Stimulated activated CD4-positive, alpha-beta T cell treated with anti-CD3 and anti-CD28 coated beads, TNF-alpha, amount 100 ng/mL, for 1 hour (primary cell): ENCODE measurements at places on chromosomes 2 and 18.

- DNase-seq = peak; percentile 3
Measured at GRCh38 chr2:27051902-27052645, 606 bp downstream of the AGBL5 start.

GRCh38 chr2:193943406-193943960 is 1713.5 kb upstream of the SLC39A10 start:
- no peak for DNase-seq

DNA sequence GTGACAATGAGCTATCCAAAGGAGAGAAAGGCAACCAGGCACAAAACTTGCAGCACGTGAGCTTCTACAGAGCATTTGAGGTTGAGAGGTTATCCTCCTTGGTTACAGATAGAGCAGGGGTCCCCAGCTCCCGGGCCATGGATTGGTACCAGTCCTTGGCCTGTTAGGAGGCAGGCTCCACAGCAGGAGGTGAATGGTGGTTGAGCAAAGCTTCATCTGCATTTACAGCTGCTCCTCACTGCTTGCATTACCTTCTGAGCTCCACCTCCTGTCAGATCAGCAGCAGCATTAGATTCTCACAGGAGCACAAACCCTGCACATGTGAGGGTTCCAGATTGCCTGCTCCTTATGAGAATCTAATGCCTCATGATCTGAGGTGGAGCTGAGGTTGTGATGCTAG is 57.8 kb upstream of the ST8SIA3 start:
- no peak for DNase-seq

DNA sequence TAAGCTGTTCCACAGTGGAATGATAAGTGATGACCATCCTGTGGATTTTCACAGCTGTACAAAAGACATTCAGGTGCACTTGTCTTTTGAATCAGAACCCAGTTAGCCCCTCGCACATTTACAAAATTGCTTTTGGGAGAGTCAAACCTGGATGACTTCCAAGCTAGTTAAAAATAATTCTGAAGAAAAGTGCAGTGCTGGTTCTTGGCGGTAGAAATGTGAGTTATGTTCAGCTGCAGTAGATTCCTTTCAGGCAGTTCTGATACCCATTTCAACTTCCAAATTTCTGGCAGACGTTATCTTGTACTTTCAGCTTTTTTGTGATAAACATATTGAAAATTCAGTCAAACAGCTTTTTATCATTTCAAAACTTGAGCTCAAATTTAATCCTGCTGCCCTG is 324.7 kb downstream of the NRXN1 start:
- no peak for DNase-seq

DNA sequence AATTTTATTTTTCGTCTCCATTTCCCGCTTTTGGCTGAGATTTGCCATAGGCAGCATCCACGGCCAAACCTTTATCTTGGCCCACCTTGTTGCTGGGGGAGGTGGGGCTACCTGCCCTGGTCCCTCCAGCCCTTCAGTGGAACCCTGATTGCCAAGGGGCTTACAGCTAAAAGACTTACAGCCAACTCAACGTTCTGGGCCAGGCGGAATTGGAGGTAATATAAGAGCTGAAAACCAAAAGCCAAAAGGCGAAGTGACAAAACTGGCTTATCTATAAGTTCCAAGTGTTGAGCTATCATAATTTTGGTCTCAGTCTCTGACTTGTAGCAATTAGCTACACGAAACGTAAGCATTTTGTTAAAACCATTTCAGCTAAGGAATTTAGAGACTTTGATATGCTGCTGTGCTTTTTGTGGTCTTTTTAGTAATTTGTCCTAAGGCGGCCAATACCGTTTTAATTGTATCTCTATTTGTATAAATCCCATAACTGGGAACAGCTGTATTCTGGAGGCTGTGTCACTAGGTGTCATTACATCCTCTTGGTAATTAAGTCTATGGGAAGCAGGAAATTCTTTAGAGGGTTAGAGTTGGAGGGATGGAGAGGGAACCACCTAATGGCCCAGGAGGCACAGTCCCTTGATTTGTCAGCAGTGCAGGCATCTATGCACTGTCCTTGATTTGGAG is 24.0 kb downstream of the PDCD1 start:
- DNase-seq = no peak

GRCh38 chr18:64380117-64380516 is 231.2 kb upstream of the LINC00305 start:
- no peak for DNase-seq

GRCh38 chr2:60366135-60366712 is 187.2 kb downstream of the BCL11A start:
- DNase-seq = no peak

DNA sequence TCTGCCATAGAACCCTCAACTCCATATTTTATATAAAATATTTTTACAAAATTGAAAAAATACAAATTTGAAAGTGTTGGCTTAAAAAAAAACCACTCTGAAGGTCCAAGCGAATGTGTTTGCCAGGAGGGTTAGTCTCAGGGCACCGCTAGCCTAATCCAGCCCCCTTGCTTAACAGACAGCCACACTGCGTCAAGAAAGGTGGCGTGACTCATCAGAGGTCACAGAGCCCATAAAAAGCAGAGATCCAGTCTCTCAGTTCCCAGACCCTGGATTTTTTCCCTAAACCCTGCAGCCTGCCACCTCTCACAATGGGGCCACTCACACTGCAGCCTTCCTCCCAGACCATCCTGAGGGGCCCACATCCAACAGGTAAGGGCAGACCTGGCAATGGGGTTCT is 3.9 kb upstream of the TNS1 start:
- DNase-seq = no peak

DNA sequence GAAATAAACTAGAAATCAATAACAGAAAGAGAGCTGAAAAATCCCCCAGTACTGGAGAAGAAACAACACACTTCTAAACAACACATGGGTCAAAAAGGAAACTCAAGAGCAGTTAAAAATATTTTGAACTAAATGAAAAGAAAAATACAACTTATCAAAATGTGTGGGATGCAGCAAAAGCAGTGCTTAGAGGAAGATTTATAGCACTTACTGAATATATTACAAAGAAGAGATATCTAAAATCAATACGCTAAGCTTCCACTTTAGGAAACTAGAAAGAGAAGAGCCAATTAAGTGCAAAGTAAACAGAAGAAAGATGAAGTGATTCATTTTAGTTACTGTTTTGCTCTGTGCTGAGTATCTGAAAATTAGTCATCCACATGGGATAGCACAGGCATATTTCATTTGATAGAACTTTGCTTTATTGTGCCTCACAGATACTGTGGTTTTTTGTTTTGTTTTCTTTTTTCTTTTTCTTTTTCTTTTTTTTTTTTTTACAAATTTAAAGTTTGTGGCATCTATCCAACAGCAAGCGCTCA is 17.0 kb downstream of the TGFA start:
- DNase-seq = no peak

- DNase-seq = no peak
Measured at GRCh38 chr2:2146969-2147900, 183.8 kb downstream of the MYT1L start.

- DNase-seq = no peak
Measured at GRCh38 chr2:123015186-123015585, 1009.9 kb upstream of the CNTNAP5 start.

DNA sequence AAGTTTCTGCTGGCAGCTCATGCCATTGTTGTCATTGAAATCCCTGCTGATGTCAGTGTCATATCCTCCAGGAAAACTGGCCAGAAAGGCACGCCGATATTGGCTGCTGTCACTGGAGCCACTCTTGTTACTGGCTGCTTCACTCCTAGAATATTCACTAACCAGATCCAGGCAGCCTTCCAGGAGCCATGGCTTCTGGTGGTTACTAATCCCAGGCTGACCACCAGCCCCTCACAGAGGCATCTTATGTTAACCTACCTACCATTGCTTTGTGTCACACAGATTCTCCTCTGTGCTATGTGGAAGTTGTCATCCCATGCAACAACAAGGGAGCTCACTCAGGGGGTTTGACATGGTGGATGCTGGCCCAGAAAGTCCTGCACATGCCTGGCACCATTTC is 27.0 kb upstream of the MTX2 start:
- no peak for DNase-seq

- DNase-seq = no peak
Measured at GRCh38 chr2:19021100-19021476, 337.3 kb downstream of the OSR1 start.

- no peak for DNase-seq
Measured at GRCh38 chr2:137976274-137976673, 12.0 kb downstream of the HNMT start.

GRCh38 chr2:240840435-240841060 is 20.5 kb upstream of the KIF1A start:
- DNase-seq = no peak

DNA sequence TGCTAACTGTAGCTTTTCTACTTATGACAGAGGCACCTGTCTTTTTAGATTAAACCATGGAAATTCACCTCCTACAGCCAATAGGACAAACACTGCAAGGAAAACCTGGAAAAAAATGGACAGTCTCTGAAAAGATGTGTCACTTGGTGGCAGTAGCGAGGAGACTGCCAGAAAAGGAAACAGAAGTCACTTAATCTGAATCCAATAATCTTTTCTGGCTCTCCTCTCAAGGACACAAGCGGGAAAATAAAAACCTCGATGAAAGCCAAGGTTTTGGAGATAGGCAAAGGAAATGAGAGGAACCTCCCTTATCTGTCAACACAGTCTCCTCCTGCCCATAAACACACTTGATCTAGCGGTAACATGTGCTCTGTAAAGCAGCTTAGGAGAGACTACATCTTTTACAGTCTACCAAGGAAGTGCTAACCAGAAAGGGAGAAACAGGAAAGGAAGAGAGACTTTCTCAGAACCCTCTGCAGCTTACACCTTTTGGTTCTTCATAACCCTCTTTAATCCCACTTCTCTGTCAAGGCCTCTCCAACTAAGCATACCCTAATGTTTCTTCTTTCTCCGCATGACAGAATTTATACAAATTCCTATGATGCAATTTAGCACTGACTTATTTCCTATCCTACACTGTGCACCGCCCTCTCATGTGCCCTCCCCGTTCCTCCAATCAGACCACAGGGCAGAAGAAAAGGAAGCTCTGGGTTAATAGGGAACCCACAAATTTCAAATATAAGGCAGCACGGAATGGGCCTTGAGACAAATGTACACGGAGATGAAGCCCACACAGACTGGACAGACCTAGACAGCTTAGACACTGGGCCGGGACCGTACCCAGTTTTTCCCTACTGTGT is 52.8 kb downstream of the CLASP1 start:
- DNase-seq = no peak

DNA sequence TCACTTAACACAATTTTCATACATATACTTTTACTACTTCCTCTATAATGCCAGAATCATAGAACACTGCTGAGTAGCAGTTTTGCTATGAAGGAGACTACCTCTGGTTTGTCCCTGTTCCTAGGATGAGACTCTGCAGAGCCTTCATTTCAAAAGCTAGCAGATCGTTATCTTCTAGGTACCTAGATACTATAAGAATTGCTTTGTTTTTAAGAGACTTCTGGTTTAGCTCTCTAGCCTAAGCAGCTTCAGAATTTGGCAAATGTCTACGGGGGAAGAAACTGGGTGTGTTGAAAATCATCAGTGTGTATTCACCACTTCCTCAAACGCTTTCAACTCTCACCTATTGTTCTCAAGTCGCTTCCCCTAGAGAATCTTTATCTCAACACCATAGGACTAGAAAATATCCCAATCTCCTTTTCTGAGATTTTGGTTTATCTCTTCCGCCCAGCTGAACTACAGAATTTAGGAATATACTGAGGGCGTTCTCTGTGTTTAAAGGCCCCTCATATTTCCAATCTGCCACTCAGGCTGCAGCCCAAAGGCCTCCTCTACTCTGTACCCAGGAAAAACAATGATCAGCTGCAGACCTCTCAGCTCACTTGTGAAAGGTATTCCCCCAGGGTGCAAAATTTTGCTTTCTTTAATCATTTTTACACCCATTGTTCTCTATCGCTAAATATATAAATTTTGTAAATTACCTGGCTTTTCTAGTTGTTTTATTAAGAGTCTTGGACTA is 28.7 kb downstream of the SMAD2 start:
- DNase-seq = no peak

GRCh38 chr2:236239276-236240065 is 24.7 kb downstream of the ASB18 start:
- DNase-seq = no peak

DNA sequence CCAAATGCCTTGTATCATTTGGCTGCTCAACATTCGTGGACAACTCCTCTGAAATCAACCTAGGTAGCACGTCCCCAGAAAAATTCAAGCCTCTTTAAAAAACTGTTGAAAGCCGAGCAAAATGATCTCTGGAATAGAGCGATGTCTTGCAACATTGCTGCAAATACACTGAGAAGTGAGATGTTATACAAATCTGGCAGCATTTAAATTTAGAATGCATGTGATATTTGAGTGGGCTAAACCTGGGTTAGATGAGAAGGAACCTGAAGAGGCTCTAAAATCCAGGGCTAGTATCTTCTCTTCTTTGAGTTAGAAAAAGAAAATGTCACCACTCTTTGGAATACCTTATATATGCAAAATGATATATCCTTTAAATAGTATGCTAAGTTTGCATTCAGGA is 81.5 kb upstream of the ZBTB14 start:
- DNase-seq = no peak

- peak; percentile 30 for DNase-seq
Measured at GRCh38 chr18:23131693-23132319, 3.5 kb upstream of the CABLES1 start.

DNA sequence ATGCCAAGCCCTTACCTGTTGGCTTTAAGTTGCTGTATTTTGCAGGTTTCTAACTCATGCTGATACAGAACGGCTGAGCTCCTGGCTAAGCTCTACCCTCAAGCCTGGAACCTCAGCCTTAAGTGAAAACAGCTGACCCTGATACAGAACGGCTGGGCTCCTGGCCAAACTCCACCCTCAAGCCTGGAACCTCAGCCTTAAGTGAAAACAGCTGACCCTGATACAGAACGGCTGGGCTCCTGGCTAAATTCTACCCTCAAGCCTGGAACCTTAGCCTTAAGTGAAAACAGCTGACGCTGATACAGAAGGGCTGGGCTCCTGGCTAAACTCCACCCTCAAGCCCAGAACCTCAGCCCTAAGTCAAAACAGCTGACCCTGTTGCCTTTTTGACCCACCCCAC is 17.6 kb upstream of the DNER start:
- no peak for DNase-seq

DNA sequence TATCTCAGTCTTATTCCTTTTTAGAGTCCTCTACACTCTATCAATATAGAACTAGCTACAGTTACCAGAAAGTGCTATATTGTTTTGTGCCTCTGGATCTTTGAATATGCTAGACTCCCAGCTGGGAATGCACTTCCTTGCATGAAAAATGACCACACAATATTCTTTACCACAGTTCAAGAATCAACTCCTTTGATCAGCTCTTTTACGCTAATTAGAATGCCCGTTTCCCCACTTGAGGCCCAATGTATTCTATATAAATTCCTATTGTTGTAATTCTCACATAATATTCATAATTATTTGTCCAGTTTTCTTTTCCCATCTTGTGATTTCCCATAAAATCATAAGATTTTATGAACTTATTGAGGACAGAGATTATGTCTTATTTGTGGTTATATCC is 142.2 kb downstream of the UBE2E3 start:
- DNase-seq = no peak

- no peak for DNase-seq
Measured at GRCh38 chr2:86048888-86049287, 56.8 kb downstream of the POLR1A start.
